ENCODE measurements at places on chromosomes 11 and 22.

- DNase-seq: no peak
Observed at GRCh38 chr11:66313321-66314185, 3.3 kb downstream of the CD248 start.

GRCh38 chr11:47234669-47235100 lies 13.9 kb downstream of the ACP2 start:
- peak; percentile 72 for DNase-seq

DNA sequence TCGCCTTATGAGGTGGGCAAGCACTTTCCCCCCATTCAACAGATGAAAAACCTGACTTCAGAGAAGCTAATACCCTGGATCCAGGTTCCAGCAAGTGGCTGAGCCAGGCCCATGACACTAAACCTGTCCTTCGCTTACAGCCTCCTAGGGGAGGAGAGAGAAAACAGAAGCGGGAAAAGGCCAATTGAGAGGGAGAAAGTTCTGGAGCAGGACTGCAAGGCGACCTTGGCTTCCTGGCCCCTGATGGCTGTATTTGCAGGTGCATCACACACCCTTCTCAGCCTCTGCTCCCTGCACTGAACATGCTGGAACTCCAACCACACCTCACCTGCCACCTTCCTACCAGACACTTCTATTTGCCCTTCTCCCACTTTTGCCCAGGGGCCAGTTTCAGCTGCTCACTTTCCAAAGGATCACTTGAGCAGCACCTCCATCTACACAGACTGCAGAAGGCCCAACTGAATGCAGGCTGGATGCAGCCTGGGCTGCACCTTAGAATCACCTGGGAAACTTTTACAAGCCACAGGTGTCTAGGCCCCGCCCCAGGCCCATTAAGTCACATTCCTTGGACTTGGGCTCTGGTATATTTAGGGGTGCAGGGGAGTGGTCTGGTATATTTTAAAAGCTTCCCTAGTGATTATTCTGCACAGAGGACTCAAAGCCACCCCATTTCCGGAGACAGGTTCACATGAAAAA lies 14.3 kb upstream of the ADA2 start:
- no peak for DNase-seq

DNA sequence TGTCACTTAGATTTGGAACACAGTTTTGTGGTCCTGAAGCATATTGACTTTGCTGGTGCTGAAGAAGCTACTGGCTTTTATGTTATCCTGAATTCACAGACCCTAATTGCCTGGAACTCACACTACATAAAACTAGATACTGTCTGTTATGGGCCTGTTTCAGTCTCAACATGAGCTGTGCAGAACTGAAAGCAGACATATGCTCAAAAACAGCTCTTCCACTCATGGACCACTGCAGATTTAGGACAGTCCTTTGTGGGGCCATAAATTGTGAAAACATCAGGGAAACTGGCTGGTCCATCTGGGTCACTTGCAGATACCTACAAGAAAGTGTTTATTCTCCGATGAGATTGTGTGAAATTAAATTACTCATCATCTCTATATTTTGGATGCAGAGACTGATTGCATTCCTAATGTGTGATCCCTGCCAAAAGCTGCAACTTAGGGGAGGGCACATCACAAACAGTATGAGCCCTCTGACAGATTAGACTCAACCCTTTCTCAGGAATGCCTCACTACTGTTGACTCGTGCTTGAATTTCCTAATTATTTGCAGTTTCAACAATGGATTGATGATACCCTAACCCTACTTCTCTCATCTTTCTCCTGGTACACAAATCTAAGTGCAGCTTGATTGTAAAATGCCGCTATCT lies 10.2 kb upstream of the CLNS1A start:
- DNase-seq: no peak

- peak; percentile 94 for DNase-seq
Observed at GRCh38 chr22:24060375-24060788, 49.3 kb downstream of the CABIN1 start.

DNA sequence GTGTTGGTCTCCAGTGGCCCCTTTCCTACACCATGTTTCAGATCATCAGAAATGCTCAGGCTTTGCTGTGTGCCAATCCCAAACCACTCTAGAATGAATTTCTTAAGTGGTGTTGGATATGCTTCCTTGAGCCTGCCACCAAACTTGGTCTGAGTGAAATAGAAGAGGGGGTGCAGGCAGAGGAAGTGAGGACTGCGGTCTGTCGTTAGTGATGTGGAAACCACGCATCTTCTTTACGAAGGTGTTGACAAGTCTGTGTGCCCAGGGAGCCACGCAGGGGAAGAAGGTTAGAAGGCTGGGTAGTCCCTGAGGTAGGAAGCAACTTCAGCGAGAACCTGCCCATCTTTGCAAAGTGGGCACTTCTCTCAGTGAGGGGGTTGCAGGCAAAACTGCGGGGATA lies 187.4 kb upstream of the NAV2 start:
- no peak for DNase-seq

DNA sequence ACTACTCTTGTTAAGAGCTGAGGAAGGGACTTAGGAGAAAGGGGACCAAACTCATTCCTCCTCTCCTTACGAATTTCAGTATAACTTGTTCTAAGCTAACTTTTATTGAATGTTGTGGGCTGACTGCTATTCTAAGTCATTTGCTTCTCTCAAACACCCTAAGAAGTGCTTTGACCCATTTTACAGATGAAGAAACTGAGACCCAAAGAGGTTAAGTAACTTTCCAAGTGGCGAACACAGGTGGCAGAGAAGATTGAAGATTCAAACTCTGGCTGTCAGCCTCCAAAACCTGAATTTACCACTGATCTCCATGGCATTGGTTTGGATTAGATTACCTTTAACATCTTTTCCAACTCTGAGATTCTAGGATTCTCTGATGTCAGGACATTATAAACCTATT lies 52.2 kb downstream of the TIMP3 start:
- DNase-seq: no peak

DNA sequence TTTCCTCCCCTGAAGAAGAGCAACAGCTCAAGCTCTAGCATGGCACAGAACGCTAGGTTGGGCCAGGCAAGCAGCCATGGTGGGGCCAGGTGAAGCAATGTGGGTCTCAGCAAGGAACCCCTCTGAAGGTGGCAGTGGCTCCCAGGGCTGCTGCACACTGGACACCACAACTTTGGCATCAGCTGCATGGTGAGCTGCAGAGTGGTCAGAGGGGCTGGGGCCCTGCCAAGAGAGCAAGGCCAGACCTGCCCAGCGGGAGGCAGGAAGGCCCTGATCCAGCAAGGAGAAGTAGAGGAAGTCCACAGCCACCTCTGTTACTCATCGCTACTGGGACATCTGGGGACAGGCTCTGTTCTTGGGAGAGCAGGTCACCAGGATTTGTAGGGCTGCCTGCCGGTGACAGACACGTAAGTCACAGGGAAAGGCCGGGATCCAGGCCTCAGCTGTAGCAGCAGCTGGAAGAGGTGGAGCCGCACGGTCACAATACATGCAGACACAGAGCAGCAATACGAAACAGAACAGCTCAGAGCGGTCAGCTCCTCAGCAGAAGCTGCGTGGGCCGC lies 12.4 kb downstream of the CYB561A3 start:
- no peak for DNase-seq

- DNase-seq: no peak
Observed at GRCh38 chr22:30535182-30535581, 11.4 kb downstream of the SEC14L6 start.

- DNase-seq: no peak
Observed at GRCh38 chr22:26554956-26555355, 35.0 kb downstream of the TPST2 start.

GRCh38 chr11:118304568-118305248 lies at the start of gene CD3E:
CD3E (plus strand) TSS chr11:118304730; CDS start chr11:118304953, 223 bp downstream.
- no peak for DNase-seq

DNA sequence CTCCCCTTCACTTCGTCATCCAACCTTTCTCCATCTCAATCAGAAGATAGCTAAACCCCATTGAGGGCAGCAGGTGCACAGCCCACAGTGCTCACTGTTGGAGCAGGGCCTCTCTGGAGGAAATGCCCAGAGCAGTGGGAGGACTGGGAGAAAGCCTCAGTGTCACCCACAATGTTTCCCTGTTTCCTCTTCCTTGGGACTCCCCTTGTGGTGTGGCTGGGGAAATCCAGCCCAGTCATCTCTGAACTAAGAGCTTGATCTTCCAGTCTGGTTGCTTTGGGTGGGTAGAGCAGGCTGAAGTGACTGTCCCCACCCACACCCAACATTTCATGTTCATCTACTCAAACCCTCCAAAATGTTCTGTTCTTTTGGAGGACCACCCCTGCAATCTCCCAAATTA lies 29.8 kb upstream of the EED start:
- no peak for DNase-seq

- DNase-seq: no peak
Observed at GRCh38 chr22:28903080-28903479, 19.7 kb downstream of the ZNRF3 start.

GRCh38 chr11:93099806-93100205 lies 98.0 kb downstream of the SLC36A4 start:
- peak; percentile 59 for DNase-seq

- peak; percentile 55 for DNase-seq
Observed at GRCh38 chr22:22710719-22711531, 66.5 kb downstream of the GGTLC2 start.

DNA sequence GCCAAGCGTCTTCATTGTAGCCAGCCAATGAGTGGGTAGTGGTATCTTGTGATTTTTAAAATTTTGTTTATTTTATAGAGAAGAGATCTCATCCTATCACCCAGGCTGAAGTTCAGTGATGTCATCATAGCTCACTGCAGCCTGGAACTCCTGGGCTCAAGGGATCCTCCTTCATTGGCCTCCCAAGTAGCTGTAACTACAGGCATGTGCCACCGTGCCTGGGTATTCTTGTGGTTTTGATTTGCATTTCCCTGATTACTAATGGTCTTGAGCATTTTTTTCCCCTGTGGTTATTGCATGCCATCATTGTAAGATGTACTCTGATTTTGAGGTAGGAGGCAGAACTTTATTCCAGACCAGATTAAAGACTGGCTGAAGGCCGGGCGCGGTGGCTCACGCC lies 2.4 kb upstream of the DENND6B start:
- peak; percentile 72 for DNase-seq

GRCh38 chr22:50498322-50498890 lies 9.1 kb downstream of the LMF2 start:
- peak; percentile 73 for DNase-seq

DNA sequence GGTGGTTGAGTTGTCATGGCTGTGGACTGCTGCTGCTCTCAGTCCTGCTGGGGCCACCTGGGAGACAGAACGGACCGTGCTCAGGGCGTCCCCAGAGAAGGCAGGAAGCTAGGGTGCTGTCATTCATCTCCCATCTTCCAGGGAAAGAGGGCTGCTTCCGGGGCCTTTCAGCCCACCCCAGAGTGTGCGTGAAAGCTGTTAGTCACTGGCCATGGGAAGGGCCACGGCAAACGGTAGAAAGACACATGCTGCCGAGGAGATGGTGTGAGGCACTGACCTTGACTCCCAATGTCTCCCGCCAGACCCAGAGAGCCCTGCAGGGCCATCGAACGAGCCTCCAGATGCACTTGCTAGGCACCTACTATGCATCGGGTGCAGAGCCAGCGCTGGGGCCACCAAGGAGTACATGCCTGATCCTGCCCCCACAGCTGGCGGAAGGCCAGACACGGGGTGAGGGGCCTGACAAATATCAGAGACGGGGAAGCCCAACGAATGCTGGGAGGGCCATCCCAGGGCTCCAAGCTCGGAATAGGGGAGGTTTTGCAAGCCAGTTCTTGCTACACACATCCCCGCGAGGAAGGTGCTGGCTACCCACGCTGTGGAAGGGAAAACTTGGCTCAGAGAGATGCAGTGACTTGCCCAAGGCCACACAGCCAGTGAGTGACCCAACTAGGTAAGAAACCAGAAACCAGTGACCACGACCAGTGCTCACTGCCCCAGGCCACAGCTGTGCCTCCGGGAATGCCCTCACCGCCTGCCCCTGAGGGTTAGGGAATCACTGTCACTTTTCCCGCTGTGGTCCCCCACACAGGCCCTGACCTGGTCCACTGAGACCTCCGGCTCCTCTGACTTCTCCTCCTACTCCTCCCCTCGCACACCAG lies 10.1 kb downstream of the RAC2 start:
- no peak for DNase-seq

DNA sequence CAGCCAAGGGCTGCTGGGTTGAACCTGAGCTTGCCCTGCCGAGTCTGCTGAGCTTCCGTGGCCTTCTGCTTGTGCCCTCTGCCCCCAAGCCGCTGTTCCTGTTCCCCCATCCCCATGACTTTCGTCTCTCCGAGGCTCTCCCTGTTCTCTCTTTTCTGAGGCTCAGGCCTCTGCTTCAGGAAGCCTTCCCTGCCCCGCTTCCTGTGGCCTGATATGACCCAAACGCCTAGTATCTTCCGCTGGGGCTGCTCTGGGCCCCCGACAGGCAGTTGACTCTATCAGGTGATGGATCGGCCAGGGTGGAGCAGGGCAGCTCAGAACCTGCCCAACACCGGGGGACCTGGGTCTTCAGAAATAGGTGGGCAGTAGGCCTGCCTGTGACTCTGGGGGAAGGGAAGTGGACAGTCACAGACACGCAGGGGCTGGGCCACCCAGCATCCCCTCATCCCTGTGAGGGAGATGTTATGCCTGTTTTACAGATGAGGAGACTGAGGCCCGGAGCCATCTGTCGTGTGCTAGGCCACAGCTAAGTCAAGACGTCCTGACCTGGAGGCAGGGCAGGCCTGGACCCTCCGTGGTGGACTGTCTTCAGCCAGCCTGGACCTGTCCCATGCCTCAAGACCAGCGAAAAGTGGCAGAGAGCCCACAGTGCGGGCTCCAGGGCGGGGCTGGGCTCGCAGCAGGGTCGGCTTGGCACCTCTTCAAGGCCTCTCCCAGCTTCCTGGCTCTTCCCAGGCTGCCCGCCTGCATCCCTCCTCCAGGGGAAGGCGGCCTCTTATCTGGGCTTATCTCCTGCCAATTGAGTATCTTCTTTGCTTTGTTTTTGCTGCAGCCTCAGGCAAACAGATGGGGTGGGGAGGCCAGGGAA lies 16.2 kb downstream of the BAD start:
- peak; percentile 74 for DNase-seq

- DNase-seq: no peak
Observed at GRCh38 chr11:67274768-67275605, 8.7 kb downstream of the GRK2 start.

DNA sequence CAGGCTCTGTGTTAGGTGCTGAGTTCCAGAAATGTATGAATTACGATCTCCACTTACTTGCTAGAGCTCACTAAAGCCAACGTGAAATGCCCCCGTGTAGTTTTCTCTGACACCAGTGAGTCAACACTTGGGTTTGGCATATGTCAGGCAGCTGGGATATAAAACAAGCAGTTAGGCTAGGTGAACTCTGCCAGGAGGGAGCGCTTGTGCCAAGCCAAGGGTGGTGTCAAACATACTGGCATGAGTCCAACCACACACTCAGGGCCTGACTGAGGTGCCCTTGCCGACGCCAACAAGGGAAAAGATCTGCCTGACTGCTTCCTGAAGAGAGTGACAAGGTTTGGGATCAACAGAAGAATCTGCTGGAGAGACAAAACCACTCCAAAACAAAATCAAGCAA lies 167.8 kb upstream of the NARS2 start:
- DNase-seq: peak; percentile 80

DNA sequence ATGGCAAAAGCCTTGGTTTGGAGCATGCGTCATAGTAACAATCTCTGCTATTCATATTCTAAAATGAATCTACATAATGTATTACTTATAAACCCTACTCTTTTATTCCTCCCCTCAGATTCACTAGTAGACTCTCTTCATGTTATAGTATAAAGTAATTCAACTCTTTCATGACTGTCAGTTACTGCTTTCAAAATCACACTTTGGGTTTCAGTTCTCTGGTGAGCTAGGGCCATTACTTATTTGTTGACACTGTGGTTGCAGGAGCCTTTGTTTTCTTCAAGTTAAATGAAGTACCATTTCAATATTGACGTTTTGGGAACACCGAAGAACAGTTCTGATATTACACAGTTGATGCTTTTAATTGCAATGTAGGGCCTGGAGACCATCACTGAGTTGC lies 378.4 kb downstream of the DDX10 start:
- DNase-seq: no peak

All from astrocyte of the hippocampus (primary cell).